Activated naive CD4-positive, alpha-beta T cell treated with anti-CD3 and anti-CD28 coated beads, Interleukin-2, amount 50 U/mL, for 72 hours (primary cell): ENCODE measurements at places on chromosomes 12 and 14.
A peak's percentile ranks its signal among the peaks of the same experiment; 100 is the strongest.

- peak; percentile 5 for DNase-seq
These were observed 1598.3 kb downstream of the AACS start for GRCh38 chr12:126663304-126664094.

GRCh38 chr14:45201905-45202304 lies 51.1 kb downstream of the MIS18BP1 start:
- no peak for DNase-seq

- no peak for DNase-seq
These were observed 130.4 kb downstream of the PAWR start for GRCh38 chr12:79560225-79560889.

DNA sequence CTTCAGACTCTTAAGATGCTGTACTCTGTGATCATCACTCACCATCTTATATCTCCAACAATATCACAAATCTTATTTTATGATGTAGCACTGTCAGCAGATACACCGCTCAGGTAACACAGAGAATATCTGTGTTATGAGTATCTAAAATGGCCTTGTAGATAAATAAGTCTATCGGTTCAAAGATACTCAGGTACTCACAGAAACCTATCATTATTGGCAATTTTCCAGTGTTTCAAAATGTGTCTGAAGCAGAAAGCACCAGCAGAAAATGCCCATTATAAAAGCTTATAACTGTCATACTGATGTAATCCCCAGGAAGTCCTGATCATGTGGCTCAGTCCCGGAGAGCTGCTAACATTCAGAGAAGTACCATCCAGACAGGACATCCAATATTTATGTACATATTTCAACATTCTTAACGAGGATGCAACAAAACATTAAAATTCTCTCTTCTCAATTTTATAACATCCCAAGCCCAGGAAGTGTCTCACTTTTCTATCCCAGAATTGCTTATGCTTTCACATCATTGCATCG lies 190.7 kb upstream of the LMNTD1 start:
- DNase-seq, result no peak

GRCh38 chr12:51531978-51532497 lies 59.0 kb upstream of the SCN8A start:
- peak; percentile 68 for DNase-seq

GRCh38 chr14:103576371-103577024 lies 13.7 kb downstream of the COA8 start:
- no peak for DNase-seq

DNA sequence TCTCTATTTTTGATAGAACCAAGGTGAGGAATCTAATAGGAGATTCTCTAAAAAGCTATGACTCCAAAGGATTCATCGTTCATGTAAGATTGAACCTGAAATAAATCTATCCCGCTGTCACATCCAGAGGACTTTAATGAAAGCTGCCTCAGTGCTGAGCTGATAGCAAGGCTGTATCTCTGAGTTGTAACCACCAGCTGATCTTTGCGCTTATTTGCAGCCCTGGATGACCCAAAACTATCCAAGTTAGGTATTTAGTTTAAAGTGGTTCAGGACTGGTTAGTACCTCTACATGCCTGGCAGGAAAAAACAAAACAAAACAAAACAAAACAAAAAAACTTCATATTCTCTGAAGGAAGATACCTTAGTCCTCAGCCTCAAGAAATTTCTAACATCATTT lies 8.8 kb upstream of the ANKRD33 start:
- no peak for DNase-seq

- DNase-seq, result no peak
These were observed 24.0 kb downstream of the PRDM4 start for GRCh38 chr12:107736914-107737313.

DNA sequence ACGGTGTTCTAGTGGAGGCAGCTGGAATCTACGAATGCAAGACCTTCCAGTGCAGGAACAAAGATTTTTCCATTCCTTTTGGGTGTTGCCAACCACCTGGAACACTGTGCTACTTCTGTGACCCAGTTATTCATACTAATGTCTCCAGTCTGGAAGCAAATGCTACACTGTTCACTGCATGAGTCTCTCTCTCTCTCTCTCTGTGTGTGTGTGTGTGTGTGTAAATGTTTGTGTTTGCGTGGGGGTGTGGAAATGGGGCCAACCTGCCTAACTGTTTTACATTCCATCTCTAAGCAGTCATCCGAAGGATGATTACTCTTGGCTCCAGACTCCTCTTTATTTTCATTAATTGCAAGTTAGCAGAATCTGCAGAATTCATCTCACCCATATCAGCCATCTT lies 29.9 kb upstream of the YBX3 start:
- DNase-seq, result no peak

DNA sequence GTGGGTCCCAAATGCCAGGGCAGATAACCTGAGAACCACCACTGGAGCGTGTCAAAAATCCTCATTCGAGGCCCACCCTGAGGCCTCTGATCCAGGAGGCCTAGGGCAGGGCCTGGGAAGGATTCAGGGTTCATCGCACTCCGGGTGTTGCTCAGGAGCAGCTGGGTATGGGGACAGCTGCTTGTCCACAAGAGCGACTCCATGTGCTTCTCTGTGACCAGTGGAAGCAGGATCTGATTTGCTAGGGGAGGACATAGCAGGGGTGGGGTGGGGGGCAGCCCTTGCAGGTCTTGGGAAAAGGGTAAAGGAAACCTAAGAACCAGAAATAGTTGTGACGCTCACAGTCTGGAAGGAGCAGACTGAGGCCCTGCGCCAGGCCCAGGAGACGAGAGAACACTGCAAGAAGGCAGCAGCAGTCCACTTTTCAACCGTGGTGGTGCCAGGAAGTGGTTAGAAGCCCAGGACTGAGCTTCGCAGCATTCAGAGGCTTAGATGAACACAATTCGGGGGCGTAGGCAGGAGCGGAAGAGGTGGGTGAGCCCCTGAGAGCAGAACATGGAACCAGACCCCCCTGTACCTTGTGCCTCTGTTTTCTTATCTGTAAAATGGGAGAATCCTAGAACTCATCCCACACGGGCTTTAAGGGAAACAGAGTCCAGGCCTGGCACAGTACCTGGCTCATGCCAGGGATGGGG lies 33.7 kb downstream of the ITPK1 start:
- no peak for DNase-seq

DNA sequence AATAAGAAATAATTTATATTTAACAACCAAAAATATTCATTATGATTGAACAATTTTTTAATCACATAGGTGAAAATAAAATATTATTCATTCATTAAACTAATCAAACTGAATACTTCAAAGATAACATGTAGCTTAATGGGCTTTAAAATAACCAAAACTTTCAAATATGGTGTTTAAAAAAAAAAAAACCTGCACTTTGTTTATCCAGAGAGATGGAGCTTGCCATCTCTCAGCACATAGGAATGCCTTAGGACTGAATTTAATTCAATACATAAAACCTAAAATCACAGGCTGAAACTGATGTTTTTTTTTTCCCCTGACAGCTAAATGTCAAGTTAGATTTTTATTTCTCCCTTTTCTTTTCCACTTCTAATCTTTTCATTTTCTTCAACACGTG lies 14.4 kb upstream of the CCER1 start:
- DNase-seq, result no peak

GRCh38 chr14:91728616-91729183 lies 3.2 kb downstream of the CATSPERB start:
- DNase-seq, result no peak
